IPS DF 6.9 (cell line): ENCODE measurements at places on chromosomes 3 and 15.

- H3K27ac ChIP-seq, result no peak overlapping the region
- DNase-seq, result no peak
- no peaks in the 10 kb centered on the region for H3K4me1 ChIP-seq
Measured at GRCh38 chr3:136929977-136930670, 27.7 kb upstream of the IL20RB start.

DNA sequence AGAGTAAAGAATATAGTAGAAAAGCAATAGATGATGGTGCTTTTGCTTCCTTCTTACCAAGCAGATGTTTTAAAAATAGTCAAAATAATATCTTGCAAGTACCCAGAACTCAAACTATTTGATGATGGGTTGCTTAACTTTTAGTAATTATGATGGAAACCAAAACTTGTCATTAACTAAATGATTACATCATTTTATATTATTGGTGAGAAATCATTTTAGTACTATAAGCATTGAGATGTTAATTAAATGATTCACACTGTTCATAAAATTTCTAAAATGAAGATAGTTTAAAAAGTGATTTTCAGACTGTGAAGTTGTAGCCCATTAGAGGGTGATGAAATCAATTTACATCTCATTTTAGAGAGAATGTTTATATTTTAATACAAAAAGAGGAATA is 24.4 kb upstream of the GOLGA8B start:
- no peaks in the 10 kb centered on the region for H3K27me3 ChIP-seq
- H3K36me3 ChIP-seq, result no peaks in the 10 kb centered on the region
- H3K27ac ChIP-seq, result no peak overlapping the region
- no peak overlapping the region for H3K4me3 ChIP-seq

DNA sequence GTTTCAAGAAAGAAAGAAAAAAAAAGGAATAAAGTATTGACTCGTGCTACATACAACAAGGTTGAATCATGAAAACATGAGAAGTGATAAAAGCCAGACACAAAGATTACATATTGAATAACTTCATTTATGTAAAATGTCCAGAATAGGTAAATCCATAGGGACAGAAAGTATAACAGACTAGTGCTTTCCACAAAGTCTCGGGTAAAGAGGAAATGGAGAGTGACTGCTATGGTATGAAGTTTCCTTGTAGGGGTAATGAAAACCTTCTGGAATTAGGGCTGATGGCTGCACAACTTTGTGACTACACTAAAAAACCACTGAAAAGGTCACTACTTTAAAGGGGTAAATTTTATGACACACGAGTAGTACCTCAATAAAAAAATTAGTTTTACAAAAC is 13.0 kb downstream of the LRRFIP2 start:
- H3K27ac ChIP-seq, result no peak overlapping the region
- no peaks in the 10 kb centered on the region for H3K36me3 ChIP-seq
- no peaks in the 10 kb centered on the region for H3K27me3 ChIP-seq
- no peak overlapping the region for H3K4me3 ChIP-seq
- DNase-seq, result no peak

DNA sequence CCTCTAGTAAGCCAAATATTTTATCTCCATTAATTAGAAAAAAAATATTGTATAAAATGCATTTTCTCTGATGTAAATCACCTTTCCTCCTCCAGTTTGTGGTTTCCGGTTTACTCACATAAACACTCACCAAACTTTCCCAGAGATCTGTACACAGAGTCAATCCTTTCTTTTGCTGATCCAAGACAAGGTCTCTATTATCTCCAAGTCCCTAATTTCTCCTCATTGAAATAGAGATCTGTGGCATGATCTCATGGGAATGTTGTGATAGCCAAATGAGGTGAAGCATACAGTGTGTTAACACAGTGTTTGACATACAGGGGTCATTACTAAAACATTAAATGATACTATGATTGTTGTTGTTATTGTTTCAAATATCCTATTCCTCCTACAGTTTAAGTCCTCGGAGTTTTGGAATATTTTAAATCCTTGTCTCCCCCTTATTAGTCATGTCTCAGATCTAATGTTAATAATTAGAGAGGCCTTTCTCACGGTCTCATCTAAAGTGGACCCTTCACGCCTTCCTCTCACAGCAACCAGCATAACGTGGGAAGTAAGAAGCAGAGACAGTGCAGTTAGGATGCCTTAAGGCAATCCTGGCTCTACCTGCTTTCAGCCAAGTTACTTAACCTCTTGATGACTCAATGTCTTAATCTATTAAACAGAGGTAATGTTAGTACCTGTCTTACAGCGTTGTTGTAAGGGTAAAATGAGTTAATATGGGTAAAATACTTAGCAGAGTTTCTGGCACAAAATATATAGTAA is 333.3 kb downstream of the GRM7 start:
- no peak overlapping the region for H3K4me3 ChIP-seq
- H3K27ac ChIP-seq, result no peak overlapping the region
- H3K4me1 ChIP-seq, result no peaks in the 10 kb centered on the region
- H3K36me3 ChIP-seq, result no peaks in the 10 kb centered on the region

- no peaks in the 10 kb centered on the region for H3K27me3 ChIP-seq
- no peak for DNase-seq
- H3K4me1 ChIP-seq, result no peaks in the 10 kb centered on the region
- H3K4me3 ChIP-seq, result no peak overlapping the region
- H3K36me3 ChIP-seq, result no peaks in the 10 kb centered on the region
Measured at GRCh38 chr3:23303601-23304217, 100.6 kb downstream of the UBE2E2 start.

DNA sequence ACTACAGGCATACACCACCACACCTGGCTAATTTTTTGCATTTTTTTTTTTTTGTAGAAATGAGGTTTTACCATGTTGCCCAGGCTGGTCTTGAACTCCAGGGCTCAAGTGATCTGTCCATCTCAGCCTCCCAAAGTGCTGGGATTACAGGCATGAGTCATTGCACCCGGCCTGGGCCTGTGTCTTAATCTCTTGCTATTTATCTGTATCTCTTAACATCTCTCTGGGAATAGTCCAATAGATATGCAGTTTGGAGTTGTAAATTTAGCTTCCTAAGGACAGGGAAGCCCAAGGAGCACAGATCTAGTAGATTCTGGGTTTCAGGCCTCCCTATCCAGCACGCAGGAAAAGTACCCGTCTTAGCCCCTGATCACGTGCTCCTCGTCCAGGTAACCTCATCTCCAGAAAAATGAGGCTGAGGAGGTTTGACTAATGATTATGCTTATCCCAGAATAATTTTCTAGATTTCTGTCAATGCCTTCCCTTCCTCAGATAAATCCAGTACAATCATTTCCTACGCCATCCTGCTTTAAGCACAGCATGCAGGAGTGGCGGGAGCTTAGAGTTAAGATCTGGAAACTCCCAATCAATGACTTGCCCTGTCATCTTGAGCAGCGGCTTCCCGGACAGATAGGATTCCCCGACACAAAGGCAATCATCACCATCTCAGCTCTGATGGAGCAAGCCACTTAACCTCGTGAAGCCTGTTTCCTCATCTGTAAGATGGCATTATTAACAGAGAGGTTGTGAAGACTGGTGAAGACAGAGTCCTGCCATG is 12.3 kb upstream of the CTDSPL start:
- no peaks in the 10 kb centered on the region for H3K36me3 ChIP-seq
- no peak overlapping the region for H3K27ac ChIP-seq
- H3K4me1 ChIP-seq, result peaks cover 3% of the 10 kb centered on the region; the same call in 1 of the 2 replicates

DNA sequence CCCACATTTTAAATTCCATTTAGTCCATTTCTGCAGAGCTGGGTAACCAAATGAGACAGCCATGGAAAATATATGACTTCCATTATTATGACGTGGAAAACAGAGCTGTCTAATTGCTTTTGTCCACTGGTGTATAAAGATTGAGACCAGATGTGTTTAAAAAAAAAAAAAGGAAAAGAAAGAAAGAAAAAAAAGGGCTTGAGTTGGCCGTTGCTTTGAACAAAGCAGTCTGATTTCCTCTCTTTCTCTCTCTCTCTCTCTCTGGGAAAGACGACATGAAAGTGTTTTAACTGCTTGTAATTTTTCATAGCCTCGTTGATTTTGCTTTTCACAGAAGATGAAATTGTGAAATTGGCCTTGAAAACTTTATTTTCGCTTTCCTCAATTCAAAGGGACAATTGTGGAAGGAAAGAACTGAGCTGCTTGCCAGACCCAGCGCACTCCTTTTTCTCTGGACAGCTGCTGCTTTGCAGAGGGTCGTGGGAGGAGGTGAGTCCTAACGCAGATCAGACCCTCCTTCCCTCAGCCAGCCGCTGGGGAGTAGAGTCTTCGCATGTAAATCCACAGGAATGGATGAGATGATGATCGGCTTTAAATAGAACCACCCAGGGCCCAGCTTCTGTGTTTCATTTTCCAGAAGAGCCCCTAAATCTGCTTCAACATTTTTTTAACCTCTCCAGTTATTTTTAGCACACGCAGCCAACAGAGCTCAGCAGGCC is 42.8 kb upstream of the UBE2E1 start:
- H3K4me1 ChIP-seq, result peaks cover 3% of the 10 kb centered on the region; the same call in 1 of the 2 replicates
- H3K4me3 ChIP-seq, result no peak overlapping the region
- no peak overlapping the region for H3K27ac ChIP-seq
- H3K36me3 ChIP-seq, result no peaks in the 10 kb centered on the region
- no peak for DNase-seq
- H3K27me3 ChIP-seq, result no peaks in the 10 kb centered on the region

DNA sequence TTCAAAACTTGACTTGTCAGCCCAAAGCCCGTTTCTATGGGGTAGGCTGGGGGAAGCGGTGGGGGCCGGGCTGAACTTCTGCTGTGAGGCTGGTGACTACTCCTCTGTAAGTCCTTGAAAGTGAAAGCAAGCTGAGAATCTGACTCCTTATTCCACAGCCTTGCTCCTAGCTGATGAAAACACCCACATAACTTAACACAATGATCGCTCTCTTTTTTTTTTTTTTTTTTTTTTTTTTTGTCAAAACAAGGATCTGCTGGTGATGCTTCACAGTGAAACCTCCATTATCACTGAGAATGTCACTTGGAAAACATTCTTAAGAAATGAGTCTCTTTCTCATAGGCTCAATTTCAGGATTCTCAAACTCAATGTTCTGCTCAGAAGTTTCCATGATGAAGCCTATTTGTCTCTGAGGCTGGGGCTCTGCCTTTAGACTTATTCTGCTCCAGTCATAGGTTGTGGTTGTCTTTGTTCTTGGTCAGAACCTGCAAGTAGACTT is 31.4 kb upstream of the TKT start:
- no peak for DNase-seq
- H3K36me3 ChIP-seq, result peaks cover 2% of the 10 kb centered on the region
- H3K4me3 ChIP-seq, result no peak overlapping the region
- peak overlapping the region; percentile 17 for H3K27ac ChIP-seq
- H3K4me1 ChIP-seq, result peaks cover 2% of the 10 kb centered on the region; the same call in 1 of the 2 replicates

DNA sequence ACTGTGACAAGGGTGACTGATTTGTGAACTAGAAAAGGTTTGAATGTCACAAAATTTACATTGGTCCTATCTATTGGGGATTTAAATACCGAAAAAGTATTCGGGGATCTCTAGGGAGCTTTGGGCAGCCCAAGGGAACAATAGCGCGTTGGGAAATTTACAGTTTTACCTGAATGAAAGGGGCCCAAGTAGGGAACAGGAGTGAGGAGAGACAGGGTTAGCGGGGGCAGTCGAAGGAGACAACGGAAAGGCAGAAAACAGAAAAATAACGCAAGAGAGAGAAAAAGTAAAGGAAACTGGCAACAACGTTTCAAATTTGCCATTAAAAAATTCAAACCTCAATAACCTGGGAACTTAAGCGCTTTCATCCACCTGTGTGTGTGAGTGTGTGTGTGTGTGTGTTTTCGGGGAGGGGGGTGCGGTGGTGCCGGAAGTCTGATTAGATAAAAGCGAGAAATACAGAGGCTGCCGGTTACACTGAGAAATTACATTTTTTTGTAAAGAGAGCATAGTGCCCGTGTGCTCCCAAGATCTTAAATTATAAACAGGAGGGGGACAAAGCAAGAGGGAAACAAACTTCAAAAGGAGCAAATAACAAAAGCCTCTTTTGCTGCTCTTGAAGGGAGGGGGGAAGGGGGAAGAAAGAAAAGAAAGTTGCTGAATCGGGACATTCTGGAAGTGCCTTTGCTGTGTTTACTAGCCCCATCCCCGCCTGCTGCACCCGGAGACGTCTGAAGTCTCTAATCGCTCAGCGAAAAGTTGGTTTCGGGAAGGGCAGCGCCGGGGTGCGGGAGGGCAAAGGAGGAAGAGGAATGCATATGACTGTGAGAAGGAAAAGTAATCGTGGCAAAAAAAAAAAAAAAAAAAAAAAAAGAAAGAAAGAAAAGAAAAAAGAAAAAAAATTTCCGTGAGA is 721 bp upstream of the ZIC1 start:
- no peak overlapping the region for H3K27ac ChIP-seq
- peaks cover 84% of the 10 kb centered on the region for H3K27me3 ChIP-seq
- H3K4me1 ChIP-seq, result peaks cover 18% of the 10 kb centered on the region
- H3K36me3 ChIP-seq, result no peaks in the 10 kb centered on the region

DNA sequence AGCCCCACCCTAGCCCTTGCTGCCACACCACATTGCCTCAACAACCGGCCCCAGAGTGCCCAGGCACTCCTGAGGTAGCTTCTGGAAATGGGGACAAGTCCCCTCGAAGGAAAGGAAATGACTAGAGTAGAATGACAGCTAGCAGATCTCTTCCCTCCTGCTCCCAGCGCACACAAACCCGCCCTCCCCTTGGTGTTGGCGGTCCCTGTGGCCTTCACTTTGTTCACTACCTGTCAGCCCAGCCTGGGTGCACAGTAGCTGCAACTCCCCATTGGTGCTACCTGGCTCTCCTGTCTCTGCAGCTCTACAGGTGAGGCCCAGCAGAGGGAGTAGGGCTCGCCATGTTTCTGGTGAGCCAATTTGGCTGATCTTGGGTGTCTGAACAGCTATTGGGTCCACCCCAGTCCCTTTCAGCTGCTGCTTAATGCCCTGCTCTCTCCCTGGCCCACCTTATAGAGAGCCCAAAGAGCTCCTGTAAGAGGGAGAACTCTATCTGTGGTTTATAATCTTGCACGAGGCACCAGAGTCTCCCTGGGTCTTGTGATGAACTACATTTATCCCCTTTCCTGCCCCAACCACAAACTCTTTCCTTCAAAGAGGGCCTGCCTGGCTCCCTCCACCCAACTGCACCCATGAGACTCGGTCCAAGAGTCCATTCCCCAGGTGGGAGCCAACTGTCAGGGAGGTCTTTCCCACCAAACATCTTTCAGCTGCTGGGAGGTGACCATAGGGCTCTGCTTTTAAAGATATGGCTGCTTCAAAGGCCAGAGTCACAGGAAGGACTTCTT is 39.1 kb downstream of the MESD start:
- no peak overlapping the region for H3K4me3 ChIP-seq
- H3K27ac ChIP-seq, result no peak overlapping the region
- H3K27me3 ChIP-seq, result no peaks in the 10 kb centered on the region
- no peak for DNase-seq
- peaks cover 8% of the 10 kb centered on the region; the same call in 1 of the 2 replicates for H3K4me1 ChIP-seq

DNA sequence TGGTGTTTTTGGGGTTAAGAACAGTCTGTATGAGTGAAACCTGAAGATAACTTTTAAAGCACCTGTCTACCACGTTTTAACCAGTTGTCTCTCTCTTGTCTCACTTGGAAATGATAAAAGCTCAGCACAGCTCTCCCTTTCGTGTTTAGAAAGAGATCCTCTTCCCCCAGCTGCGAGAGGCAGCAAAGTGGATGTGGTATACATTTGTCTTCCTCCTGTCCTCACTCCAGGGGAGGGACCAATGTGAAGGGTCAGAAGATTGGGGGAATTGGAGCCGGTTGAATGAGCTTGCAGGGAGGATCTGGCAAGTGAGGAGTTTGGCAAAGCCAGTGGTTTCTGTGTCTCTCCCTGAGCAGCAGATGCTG is 14.6 kb downstream of the SMAD6 start:
- no peaks in the 10 kb centered on the region for H3K4me1 ChIP-seq
- no peak overlapping the region for H3K4me3 ChIP-seq
- no peak for DNase-seq
- no peak overlapping the region for H3K27ac ChIP-seq

GRCh38 chr3:20751296-20751695 is 565.3 kb upstream of the SGO1 start:
- DNase-seq, result no peak
- no peaks in the 10 kb centered on the region for H3K4me1 ChIP-seq
- H3K27me3 ChIP-seq, result no peaks in the 10 kb centered on the region
